ENCODE measurements at places on chromosomes 2 and 18.

- no peak for DNase-seq
Observed at GRCh38 chr2:207182911-207183310, 17.2 kb upstream of the KLF7 start.

- DNase-seq = no peak
Observed at GRCh38 chr2:212193056-212193455, 345.5 kb downstream of the ERBB4 start.

DNA sequence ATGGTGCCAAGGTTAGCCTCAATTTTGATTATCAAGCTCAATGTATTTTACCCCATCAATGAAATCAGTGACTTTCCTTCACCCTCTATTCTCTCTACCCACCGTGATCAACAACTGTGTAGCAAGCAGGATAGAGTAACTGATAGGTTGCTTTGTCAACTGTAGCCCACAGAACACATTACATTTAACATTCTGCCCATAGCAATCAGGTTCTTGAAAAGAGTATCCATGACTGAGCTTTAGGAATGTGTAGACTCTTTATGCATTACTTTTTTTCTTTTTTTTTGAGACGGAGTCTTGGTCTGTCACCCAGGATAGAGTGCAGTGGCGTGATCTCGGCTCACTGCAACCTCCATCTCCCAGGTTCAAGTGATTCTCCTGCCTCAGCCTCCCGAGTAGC lies 19.8 kb upstream of the VWA3B start:
- DNase-seq = no peak

DNA sequence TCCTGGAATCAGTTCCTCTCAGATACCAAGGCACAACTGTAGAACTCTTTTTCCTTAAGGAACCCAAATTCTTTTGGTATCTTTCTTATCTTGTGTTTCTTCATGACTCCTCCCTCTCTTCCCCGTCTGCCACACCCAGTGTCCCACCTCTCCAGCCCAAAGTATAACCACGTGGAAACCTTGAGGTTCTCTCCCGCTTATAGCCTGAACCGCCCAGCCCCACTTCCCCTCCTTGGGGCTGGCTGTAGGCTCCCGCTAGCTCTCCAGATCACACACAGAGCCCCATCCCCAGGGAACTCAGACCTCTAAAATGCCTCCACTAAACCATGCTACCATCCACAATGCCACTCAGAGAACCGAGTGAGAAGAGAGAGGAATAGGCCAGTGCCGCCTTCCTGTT lies 87.5 kb downstream of the MAPRE2 start:
- DNase-seq = no peak

DNA sequence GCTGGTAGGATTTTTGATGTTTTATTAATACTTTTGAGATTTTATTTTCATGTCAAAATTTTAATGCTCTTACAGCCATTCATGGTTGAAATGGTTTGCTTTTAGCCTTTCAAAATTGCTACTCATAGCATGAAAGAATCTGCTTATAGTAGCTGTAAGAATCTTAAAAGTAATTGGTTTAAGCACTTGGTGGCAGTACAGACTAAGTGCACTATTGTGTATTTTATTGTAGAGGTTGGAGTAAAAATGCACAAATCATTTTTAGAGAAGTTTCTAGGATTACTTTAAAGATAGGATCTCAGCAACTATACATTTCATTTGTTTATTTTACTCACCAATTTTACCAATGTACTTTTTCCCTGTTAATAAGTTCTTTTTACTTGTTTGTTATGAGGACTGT lies 205.8 kb downstream of the SPAG16 start:
- no peak for DNase-seq

DNA sequence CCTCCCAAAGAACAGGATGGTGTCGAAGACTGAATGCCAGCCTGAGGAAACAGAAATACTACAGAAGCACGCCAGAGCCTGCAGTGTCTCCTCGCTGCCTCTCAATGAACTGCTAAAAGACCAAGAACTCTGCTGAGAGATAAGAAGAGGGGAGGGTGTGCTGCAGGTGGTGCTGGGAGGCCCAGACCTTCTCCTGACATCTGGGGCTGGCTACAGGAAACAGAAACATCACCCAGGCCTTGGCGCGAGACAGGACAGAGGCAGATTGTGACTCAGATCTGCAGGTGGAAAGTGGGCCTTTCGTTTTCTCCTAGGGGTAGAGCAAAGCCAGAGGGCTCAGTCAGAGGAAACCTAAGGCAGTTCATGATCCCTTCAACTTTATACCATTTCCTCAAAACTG lies 250.3 kb upstream of the TCF4 start:
- DNase-seq = no peak

DNA sequence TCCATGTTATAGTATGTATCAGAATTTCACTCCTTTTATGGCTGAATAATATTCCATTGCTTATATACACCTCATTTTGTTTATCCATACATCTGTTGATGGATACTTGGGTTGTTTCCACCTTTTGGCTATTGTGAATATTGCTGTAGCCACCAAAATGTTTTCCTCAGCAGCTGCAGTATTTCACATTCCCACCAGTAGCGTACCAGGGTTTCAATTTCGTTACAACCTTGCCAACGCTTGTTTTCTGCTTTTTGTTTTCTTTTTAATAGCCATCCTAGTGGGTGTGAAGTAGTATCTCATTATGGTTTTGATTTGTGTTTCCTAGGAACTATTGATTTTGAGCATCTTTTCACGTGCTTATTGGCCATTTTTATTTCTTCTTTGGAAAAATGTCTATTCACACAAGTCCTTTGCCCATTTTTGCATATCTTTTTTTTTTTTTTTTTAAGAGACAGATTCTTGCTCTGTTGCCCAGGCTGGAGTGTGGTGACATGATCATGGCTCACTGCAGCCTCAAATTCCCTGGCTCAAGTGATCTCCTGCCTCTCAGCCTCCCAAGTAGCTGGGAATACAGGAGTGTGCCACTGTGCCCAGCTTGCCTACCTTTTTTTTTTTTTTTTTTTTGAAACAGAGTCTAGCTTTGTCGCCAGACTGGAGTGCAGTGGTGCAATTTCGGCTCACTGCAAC lies 14.2 kb downstream of the UBXN2A start:
- no peak for DNase-seq

GRCh38 chr18:77822632-77823031 lies 573.0 kb downstream of the GALR1 start:
- no peak for DNase-seq

DNA sequence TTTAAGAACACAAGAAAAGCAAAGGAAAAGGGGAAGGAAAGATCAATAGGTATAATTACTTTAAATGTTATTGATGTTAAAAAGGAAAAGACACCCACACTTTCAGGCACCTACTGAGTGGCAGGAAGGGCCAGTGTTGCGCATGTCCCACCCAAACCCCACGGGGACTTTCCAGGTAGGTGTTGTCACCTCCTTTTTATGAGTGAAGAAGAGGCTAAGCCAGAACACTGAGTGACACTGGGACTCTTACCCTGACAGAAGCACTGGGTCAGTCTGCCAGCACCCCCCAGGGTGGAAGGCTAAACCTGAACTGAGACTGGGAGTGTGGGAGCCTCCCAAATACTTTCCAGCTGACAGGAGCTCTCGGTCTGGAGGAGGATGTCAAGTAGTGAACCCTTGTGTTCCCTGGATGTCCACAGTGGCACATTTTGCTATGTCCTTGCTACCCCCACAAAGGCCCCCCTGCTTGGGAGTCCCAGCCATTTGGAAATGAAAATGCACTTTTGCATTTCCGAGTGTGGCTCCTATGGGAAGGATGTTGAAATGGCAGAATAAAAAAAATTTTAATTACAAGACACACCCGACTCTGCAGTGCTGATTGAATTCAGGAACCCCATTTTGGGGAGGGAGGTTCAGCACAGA lies 90.9 kb upstream of the SMAD2 start:
- DNase-seq = no peak

DNA sequence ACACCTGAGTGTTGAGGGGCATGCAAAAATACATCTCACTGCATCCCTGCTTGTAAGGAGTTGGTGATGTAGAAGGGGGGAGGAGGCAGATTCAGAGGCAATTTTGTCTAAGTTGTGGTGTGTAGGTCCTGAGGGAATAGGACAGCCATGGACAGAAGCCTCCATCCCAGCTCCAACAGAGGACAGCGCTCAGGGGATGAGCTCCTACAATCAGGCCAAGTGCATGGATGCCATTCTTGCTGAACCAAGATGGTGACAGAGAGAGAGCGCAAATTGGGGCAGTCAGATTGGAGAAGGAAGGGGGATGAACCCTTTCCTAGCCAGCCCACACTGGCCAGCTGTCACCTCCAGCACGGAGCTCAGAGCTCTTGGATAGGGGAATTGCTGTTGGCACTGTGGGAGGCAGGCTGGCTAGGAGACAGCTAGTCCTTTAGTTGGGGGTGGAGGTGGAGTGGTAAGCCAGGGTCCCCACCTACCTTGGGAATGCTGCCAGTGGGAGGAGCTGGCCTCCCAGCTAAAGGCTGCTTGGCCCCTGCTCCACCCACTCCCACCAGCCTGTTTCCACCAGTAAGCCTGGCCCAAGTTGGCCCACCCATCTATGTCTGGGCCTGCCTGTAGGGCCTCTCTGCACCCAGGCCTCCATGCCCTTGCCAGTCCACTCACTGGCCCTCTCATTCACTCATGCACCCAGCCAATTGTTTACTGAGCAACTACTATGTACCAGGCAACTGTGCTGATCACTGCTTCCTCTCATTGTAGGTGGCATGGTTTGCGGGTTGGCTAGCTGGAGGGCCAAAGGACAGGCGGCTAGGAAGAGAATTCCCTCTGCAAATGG lies 2.5 kb upstream of the PER2 start:
- no peak for DNase-seq

DNA sequence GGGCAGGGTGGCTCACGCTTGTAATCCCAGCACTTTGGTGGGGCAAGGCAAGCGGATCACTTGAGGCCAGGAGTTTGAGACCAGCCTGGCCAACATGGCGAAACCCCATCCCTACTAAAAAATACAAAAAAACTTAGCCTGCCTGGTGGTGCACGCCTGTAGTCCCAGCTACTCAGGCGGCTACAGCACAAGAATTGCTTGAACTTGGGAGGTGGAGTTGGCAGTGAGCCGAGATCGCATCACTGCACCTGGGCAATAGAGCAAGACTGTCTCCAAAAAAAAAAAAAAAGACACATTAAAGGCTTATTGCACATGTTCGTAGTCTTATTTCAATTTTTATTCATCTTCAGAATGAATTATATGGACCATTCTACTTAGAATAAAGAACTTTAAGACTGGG lies 110.2 kb downstream of the BMPR2 start:
- DNase-seq = no peak

- DNase-seq = no peak
Observed at GRCh38 chr2:159710601-159711180, 1.6 kb upstream of the MARCHF7 start.

DNA sequence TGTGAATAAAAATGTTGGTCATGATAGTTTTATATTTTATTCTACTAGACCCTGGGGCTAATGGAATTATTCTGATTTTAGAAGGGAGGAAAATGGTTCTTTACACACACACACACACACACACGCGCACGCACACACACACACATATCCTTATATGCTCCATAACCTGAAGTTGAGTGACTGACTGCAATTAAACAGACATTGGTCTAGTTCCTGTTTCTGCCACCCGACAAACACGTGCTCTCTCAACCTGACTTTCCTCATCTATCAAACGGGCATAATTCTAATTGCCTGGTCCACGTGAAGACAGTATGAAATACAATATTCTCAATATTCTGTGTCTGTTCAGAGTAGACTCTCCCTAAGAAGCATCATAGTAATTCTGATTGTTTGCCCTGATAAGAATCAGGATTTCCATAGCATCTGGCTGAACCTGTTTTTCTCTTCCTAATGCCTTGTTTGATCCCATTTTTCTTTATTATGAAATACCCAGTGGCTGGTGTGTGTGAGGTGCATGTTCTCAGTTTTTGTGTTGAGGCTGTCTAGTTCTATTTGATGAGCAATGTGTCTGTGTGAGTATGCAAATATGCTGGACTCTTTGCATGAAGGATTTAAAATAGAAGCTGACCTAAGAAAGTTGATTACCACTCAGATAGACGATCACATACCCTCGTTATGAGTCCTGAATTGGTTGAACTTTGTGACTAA lies 51.0 kb downstream of the SETBP1 start:
- no peak for DNase-seq

GRCh38 chr2:180938451-180938850 lies 42.0 kb upstream of the UBE2E3 start:
- DNase-seq = peak; percentile 91

- DNase-seq = peak; percentile 38
Observed at GRCh38 chr2:32772638-32773447, 145.0 kb downstream of the TTC27 start.

GRCh38 chr2:15650616-15651366 lies 59.1 kb downstream of the DDX1 start:
- no peak for DNase-seq

- peak; percentile 23 for DNase-seq
Observed at GRCh38 chr2:117958186-117958585, 55.7 kb downstream of the CCDC93 start.

DNA sequence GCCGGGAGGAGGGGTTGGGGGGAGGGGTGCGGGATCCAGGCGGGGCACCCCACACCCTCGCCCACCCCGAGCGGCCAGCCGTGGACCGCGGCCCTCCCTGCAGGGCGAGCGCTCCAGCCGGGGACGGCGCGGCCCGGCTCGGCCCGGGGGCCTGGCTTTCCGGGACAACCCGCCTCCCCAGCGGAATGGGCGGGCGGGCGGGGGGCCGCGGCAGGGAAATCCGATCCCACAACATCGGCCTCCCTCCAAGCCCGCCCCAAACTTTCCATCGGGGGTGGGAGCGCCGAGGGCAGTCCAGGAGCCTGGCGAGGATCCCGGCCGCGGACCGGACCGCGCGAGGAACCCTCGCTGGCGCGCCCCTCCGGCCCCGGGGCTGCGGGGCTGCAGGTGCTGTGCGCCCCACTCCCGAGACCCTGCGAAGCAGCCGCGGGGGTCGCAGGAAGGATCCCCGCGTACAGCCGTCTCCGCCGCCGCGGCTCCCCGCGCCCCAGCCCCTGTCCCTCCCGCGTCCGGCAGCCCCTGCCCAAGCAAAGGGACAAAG lies 529 bp downstream of the SEMA4C start:
- peak; percentile 81 for DNase-seq

- no peak for DNase-seq
Observed at GRCh38 chr2:112273349-112273748, 2.0 kb upstream of the ZC3H6 start.

- no peak for DNase-seq
Observed at GRCh38 chr2:101081375-101081907, 69.7 kb downstream of the TBC1D8 start.

DNA sequence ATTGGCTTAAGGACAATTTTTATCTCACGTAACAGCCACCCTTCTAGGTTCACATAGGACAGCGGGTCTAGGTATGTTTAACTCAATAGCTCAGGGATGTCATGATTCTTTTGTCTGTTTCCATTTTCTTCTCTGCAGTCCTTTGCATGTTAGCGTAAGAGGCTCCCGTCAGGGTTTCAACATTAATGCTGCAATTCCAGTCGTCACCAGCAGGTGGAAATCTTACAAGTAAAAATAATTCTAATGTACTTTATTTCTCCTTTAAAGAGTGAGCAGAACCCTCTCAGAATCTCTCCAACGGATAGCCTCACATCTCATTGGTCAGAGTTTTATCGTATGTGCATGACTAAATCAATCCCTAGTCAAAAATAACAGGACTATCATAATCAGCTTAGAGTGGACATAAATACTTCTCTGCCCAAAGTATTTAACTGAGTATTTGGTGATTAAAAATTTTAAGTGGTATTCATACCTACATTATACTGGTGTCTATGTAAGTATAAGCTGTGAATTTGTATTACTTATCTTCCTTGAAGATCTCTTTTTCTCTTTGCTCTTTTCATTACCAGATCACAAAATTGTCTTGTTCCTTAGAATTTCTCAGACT lies 487.2 kb upstream of the GCFC2 start:
- DNase-seq = peak; percentile 56

- no peak for DNase-seq
Observed at GRCh38 chr18:2704541-2704940, 49.0 kb downstream of the SMCHD1 start.
